ENCODE measurements at places on chromosomes 3 and 15.
A peak's percentile ranks its signal among the peaks of the same experiment; 100 is the strongest.

GRCh38 chr15:60507596-60508424 lies 28.9 kb upstream of the ICE2 start:
- DNase-seq: no peak

DNA sequence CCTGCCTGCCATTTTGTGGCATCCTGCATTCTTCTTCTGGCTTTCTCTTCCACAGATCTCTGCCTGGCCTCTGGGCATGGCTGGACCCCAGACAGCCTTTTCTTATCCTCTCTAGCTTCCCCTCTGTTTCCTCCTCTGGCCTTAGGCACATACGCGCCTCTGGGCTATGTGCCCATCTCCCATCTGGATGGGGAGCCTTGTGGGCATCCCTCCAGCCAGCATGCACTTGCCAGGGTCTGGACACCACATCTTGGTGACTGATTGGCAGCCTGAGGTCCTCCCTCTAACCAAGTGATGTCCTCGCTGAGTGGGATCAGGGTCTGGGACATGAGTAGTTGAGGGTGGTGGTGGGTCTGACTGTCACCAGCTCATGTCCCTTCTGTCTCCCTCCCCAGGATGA lies 12.8 kb downstream of the PLEKHO2 start:
- no peak for DNase-seq

GRCh38 chr3:102532901-102533300 lies 98.1 kb downstream of the ZPLD1 start:
- DNase-seq: no peak

GRCh38 chr3:157441102-157441624 lies 4.5 kb downstream of the PTX3 start:
- DNase-seq: no peak

GRCh38 chr3:78610462-78611125 lies 1157.2 kb downstream of the ROBO1 start:
- no peak for DNase-seq

- no peak for DNase-seq
Measured at GRCh38 chr3:170852324-170852723, 17.7 kb downstream of the RPL22L1 start.

- no peak for DNase-seq
Measured at GRCh38 chr3:19559724-19560442, 374.1 kb downstream of the EFHB start.

GRCh38 chr3:108137460-108137814 lies 46.6 kb upstream of the CD47 start:
- DNase-seq: no peak

DNA sequence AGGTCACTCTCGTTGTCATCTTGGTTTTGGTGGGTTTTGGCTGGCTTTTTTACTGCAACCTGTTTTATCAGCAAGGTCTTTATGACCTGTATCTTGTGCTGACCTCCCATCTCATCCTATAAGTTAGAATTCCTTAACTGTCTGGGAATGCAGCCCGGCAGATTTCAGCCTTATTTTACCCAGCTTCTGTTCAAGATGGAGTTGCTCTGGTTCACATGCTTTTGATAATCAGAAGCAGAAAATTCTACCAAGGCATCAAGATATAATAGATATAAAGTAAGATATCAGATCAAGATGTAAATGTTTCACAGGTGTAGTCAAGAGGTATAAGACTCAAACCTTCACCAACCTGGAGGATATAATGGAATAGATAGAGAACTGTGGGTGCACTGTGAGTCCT lies 16.0 kb downstream of the GPR176 start:
- no peak for DNase-seq

- DNase-seq: no peak
Measured at GRCh38 chr15:67187351-67187854, 67.1 kb downstream of the AAGAB start.

- no peak for DNase-seq
Measured at GRCh38 chr3:142892714-142893113, 3.8 kb upstream of the PCOLCE2 start.

GRCh38 chr3:162302983-162303624 lies 806.5 kb downstream of the OTOL1 start:
- no peak for DNase-seq

DNA sequence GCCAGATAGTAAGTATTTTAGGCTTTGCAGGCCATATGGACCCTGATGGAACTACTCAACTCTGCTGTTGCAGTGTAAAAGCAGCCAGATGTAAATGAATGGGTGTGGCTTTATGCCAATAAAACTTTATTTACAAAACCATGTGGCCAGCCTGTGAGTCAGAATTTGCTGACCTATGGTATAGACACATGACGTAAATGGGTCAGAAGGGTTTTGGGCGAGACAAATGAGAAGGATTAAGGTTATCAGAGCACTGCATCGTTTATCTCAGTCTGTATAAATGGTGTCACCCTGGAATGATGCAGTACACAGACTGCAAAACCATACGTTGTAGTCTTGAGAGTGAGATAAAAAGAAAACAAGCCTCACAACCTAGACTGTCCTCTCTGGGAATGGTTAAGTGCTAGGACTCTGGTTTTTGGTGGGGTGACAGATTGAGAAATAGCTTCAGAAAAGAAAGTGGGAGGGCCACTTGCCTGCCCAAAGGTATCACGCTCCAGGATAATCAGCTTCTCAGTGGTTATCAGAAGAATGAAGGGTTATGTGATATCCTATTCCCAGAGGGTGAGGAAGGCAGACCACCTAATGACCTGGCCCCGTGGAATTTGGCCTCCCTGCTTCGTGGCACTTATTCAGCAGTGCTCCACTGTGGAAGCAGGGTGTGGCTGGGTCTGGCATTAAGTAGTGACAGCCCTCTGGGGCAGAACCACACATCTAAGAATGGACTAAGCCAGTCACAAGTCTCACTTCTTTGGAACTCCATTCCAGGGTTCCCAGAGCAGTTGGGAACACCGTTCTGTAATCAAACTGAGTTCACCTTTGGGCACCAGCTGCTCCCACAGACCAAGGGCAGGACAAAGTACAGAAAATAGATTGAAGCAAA lies 46.1 kb downstream of the ABHD5 start:
- DNase-seq: no peak

DNA sequence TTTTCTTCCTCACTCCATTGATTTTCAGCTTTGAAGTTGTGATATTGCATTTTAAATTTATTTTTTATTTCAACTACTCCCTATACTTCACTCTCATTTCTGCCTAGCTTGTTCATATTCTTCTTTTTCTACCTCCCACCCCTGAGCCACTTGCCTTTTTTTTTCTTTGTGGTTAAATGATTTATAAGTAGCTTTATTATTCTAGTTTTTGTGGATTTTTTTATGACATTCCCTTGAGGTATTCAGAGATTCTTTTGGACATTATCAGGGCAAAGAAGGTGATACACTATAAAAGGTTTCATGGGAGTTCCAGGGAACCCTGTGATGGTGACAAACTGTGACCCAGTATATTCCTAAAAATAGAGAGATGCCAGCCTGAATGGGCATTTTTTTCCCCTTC lies 3.3 kb downstream of the C15orf61 start:
- no peak for DNase-seq

DNA sequence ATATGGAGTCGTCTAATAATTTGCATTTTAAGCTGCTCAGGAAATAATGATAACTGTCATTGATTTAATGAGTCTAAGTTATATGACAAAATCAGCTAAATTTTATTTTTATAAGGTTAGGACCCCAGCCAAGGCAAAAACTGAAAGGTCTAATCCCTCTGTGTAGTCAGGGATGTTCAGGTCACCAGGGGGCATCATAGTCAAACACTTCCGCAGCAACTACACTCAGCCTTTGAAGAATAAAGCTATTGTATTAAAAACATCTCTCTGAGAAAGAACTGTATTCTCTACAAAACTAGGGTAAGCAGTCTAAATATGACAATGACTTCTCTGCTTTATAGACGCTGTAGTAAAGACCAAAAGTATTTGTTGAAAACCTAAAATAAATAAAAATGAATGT lies 15.0 kb downstream of the INTS14 start:
- peak; percentile 70 for DNase-seq

DNA sequence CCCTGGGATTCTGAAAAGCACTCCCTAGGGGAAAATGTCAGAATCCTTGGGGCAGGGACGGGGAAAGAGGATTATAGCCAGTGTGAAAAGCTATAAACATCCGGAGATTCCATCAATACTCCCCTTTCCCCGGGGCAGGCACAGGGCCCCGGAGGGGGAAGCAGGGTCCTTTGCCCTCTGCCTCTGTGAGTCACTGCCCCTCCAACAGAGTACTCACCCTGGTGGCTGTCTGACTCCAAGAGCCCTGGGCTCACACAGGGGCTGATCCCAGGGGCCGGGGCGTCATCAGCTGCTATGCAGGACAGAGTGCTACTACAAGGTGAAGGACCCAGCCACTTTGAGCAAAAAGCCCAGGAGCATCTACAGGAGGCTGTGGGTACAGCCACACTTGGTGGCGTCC lies 133.0 kb upstream of the PRR20G start:
- DNase-seq: no peak

DNA sequence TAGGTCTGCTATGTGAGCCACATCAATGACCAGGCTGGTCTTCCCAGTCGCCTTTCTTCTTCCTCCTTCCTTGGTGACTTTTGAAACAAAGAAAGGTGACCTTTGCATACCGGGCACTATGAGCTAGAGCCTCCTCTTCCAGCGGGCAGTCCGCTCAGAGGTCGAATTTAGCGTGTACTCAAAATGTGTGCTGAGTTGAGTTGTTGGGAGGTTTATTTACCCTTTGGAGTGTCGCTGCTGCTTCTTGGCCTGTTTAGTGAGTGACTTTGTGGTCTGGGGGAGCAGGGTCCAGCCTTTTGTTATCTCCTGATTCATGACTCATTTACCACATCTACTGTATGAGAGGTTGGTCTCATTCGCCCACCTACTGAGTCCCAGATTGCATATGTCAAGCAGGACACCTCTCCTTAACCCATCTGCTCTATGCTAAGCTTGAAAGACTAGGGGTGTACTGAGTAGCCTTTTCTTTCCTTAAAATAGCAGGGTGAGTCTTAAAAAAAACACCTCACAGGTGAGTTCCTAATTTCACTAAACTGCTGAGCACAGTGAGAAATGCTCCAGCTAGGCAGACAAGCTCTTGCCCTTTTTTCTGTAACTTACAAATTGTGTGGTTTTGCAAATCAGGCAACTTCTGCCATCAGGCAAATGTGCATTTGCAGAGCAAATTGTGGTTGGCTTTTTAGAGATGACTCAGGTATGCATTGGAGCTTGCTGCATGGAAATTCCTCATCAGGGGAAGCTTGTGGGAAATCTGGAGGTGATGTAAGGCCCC lies 3.2 kb upstream of the SIAH2 start:
- DNase-seq: no peak

DNA sequence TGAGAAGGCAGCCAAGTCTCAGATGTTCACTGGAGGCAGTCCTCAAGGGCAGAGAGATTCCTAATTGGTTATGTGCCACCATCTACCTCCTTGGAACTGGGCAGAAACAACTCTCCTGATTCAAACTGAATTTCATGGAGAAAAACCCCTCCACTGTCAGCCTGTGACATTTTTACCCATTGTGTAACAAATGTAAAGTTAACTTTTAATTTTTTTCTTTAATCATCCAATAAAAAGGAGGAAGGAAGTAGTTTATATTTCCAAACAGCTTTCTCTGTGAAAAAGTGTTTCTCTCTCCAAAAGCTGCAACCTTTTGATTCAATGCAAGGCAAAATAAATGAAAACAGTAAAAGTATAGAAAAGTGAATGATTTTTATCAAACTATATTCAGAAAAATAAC lies 510 bp upstream of the COLQ start:
- no peak for DNase-seq

DNA sequence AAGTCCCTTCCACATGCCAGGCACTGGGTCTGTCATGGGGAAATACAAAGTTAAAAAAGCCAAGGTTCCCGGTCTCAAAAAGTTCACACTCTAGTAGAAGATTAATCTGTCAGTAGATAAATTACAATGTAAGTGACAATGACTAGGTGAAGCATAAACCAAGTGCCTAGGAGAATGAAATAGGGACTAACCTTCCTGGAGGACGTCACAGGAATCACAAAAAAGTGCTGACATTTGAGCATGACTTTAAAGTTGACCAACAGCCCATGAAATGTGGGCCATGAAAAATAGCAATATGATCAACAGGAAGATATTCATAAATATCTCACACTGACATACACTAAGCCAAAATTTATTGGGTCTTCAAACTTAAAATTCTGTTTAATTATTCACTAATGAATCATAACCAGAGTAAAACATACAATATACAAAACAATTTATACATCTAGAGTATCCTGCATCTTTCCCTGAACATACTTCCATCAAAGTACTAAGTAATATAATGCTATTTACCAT lies 20.0 kb downstream of the COPS2 start:
- no peak for DNase-seq

GRCh38 chr3:44554626-44555592 lies at the start of gene ZKSCAN7:
ZKSCAN7 (plus strand) TSS chr3:44555193; CDS start chr3:44557048, 1,855 bp downstream.
- DNase-seq: peak; percentile 79

Data from head of caudate nucleus (tissue), 42 donors.